Esophagus squamous epithelium (tissue), 5 donors: ENCODE measurements at places on chromosomes 5 and 9.

DNA sequence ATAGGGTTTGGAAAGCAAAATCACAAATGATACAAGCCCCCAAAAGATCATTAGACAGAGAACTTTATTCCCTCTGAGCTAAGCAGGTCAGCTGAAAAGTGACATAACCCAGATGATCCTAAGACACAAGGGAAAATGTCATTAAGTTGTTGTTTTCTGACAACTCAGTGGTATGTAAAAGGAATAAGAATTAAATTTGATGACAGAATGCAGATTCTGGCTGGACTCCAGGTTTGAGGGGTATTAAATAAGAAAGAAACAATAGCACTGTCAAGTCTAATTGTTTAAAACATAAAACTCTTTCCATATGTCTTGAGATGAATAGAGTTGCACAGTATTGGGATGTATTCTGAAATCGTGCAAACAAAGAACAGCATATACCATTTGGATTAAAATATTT is 429.9 kb downstream of the CAAP1 start:
- DNase-seq, result no peak

GRCh38 chr5:142807372-142807911 is 37.3 kb downstream of the ARHGAP26 start:
- DNase-seq, result no peak

DNA sequence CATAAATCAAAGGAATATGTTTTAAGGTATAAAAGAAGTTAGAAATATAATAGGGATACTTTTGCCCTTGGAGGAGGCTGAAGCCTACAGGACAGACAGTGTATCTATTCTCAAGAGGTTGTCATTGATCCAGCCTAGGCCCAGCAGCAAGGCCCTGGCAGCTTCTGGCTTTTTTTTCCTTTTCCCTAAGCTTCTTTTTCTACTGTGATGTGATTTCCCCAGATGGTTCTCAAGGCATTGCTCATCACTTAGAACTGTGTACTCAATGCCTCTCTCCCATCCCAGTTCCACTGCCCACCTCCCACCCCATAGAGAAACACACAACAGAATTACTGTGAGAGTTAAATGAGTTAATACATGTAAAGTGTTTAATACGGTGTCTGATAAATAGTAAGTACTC is 88.6 kb downstream of the SLC44A1 start:
- DNase-seq, result no peak

- no peak for DNase-seq
Observed at GRCh38 chr9:12849486-12850003, 74.7 kb downstream of the LURAP1L start.

DNA sequence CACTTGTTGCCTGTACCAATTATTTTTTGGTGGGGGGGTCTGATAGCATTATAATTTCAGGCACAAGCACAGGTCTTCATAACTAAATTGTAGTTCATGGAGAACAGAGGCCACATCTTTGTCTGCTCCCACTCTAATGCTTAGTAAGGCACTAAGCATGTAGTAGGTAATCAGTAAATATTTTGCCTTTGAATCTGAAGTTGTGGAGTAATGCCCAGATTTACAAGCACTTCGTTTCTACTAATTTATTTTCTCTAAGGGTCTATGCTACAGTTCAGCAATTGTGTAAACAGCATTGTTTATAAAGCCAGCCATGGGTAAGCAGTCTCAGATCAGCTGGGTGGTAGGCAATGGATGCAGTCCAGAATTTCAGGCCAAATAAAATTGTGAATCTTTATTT is 78.6 kb downstream of the GRIA1 start:
- no peak for DNase-seq
